Stimulated activated CD8-positive, alpha-beta memory T cell treated with anti-CD3 and anti-CD28 coated beads, Interleukin-15, amount 100 ng/mL, for 24 hours (primary cell): ENCODE measurements at places on chromosomes 12 and 14.

- no peak for DNase-seq
Observed at GRCh38 chr14:54498579-54498978, 9.8 kb upstream of the GMFB start.

DNA sequence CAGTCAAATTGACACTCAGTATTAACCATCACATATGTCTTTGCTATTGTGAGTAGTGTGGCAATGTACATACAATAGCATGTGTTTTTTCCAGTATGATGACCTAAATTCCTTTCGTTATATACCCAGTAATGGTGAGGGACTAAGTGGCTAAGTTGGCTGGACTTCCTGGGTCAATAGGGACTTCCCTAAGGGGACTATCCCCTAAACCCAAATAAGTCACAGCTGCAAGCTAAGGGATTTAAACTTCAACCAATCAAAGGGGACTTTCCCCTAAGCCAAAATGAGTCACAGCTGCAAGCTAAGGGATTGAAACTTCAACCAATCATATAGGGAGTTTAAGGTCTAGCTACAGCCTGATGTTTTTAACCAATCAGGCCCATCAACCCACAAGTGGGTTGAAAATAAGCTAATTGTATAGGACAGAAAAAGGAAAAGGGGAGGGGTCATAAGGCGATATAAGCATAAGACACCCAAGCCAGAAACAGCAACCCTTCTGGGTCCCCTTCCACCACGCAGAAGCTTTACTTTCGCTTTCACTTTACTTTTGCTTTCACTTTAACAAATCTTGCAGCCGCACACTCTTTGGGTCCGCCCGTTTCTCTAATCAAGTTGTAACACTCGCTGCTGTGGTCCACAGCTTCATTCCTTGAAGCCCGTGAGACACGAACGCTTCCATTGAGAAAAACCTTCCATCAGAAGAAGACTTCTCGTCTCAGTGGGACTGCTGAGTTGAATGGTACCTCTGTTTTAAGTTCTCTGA is 404.4 kb downstream of the FLRT2 start:
- DNase-seq = peak; percentile 2

- DNase-seq = no peak
Observed at GRCh38 chr14:67242168-67242420, 859 bp downstream of the PALS1 start.

GRCh38 chr12:115144425-115144824 is 460.4 kb upstream of the TBX3 start:
- no peak for DNase-seq

- no peak for DNase-seq
Observed at GRCh38 chr12:53805791-53806190, 54.0 kb upstream of the CISTR start.

DNA sequence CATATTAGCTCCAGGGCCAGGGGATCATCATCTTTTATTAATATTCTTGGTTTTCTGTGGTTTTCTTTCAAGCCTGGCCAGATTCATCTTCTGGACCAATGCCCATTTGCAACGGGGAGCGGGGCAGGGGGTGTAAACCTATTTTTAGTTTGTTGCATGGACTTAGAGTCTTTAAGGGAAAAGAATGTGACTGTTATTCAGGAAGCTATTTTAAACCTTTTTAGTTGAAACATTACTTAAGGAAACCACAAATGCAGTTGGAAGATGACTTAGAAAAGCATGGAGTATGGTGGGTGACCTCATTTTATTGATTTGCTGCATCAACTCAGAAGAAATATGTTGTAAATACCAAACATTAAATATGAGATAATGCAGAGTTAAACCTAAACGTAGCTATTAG is 368.4 kb upstream of the E2F7 start:
- DNase-seq = no peak

- DNase-seq = no peak
Observed at GRCh38 chr12:95790917-95791849, 619 bp upstream of the NTN4 start.

GRCh38 chr12:49730568-49731101 is 10.7 kb upstream of the TMBIM6 start:
- no peak for DNase-seq

- no peak for DNase-seq
Observed at GRCh38 chr14:31200702-31200990, 6.9 kb downstream of the HECTD1 start.

- no peak for DNase-seq
Observed at GRCh38 chr14:93832081-93832480, 43.8 kb upstream of the PRIMA1 start.

- no peak for DNase-seq
Observed at GRCh38 chr12:57330992-57331391, 80.0 kb upstream of the STAC3 start.

- DNase-seq = no peak
Observed at GRCh38 chr14:75153295-75153694, 23.1 kb downstream of the TMED10 start.

- no peak for DNase-seq
Observed at GRCh38 chr12:108414021-108414420, 74.9 kb upstream of the CMKLR1 start.
